HCT116 (cell line): ENCODE measurements at places on chromosomes 11 and 22. TPM values are rescaled to one million over a fixed set of nuclear protein-coding genes. Genes with fewer than 3 reads are reported as not detected.

DNAJC24 gene
- 18.3 TPM for total RNA-seq

VPS26B gene
- total RNA-seq = 26.6 TPM

AP2A2 gene
- total RNA-seq = 55.5 TPM

GP1BB gene
- 4.8 TPM for total RNA-seq

LRRC75B gene
- 7.9 TPM for total RNA-seq

ACR gene
- total RNA-seq = 1.5 TPM

OR5P2 gene
- not detected for total RNA-seq
